ENCODE measurements at places on chromosomes 7 and 10.

DNA sequence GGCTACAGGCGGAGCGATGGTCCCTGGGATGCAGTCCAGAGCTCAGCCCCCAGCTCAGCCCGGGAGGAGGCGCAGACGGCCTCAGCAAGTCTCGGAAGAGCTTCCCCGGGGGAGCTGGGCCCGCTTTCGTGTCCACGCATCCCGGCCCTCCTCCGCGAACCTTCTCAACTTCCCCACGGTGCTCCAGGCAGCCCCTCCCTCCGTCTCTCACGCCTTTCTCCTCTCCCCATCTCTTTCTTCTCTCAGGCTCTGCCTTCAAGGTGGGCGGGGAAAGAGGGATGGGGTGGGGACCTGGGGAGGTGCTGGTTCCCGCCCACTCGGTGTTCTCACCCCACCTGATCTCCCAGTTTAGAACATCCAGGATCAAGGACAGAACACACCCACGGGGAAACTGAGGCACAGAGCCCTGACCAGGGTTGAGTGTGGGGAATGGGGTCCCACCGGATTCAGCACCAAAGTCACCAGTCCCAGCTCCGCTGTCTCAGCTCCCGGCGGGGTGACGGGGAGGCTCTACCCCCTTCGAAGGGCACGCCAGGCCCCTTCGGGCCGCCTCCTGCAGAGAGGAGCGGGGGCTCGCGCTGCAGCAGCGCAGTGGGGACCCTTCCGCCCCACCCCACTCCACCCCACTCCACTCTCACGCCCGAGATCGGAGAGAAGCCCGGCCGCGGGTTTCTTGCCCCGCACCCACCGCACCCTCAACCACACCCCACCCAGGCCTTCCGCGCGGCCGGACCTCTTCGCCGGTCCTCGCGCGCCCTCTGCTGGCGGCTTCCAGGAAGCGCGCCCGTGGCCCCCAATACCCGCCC, 18.2 kb downstream of the POLL start:
- peak; percentile 83 for DNase-seq

DNA sequence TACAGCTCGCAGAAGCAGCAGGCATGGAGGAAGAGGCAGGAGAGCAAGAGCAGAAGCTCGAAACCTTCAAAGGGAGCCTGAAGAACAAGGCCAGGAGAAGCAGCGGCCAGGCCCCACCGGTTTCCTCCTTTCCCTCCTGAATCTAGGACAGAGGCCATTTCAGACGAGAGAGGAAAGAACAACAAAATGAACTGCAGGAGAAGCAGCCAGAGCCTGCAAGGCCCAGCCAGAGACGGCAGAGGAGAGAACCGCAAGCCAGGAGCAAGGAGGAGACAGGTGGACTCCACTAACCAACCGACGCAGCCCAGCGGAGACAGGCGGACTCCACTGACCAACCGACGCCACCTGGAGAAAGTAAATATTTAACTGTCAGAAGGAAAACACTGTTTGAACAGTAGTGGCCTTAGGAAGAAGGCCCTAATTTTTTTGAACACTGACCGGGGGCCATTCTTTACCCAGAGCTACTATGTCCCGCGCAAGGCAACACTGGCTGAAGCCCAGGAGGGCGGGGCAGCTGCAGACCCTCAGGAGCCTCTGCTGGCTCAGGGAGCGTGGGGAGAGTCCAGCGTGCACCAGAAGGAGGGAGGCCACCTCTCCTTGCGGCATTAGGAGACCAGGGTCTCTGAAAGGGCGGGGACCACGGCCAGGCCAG, 559.2 kb downstream of the PTPRN2 start:
- DNase-seq, result no peak

DNA sequence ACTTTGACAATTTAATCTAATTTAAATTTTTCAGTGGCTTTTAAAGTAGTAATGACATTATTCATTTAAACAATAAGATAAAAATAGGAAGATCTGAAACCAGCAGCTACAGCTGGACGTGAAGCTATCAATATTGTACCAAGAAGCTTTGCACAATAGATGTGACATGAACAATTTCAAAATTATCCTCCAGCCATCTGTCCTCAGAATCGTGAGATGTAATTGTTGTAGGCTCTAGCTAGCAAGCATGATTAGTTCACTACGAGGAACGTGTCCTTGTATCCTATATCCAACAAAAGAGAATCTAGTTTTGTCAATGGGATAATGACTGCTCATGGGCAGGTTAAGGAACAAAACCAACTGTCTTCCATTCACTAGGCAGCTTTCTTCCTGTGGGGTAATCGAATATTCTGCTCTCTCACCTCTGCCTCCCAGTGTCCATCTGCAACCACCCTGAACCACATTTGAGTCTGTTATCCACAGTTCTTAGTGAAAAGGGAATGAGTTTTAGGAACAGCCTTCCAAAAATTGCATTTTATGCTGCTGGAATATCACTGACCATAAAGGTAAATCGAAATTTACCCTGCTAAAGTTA, 247.3 kb downstream of the PARD3 start:
- DNase-seq, result no peak

DNA sequence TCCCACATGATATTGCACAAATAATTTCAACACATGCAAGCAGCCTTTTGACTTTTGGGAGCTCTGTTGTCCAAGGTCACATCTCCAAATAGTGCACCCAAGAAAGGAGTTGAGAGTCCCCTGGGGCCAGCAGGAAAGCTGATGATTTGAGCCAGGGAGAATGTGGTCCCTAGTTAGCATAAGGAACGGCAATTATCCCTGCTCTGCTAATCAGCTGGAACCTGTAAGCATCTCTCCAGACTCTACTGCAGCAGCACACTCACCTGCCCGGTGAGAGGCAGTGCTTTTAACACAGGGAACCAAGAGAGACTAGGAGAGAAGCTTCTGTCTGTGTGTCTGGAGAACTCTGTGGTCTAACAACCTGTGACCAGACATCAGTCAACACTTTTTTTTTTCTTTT, 17.0 kb downstream of the TRPV5 start:
- no peak for DNase-seq

DNA sequence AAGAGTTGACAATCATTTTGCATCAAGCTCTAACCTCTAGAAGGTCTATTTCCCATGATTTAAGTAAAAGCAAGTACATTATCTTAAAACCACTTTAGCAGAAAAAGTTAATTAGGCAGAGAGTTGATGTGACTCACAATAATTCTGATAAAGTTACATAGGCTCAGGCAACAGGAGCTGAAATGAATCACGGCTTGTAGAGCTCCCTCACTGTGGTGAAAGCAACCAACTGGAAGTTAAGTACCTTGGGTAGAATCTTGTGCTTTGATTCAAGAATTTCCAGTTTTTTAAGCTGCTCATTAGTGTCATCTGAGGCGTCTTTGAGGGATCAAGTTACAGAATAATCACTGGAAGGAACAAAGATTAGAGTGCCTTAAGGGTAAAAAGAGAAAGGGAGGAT, 68.9 kb upstream of the NFE2L3 start:
- peak; percentile 67 for DNase-seq

DNA sequence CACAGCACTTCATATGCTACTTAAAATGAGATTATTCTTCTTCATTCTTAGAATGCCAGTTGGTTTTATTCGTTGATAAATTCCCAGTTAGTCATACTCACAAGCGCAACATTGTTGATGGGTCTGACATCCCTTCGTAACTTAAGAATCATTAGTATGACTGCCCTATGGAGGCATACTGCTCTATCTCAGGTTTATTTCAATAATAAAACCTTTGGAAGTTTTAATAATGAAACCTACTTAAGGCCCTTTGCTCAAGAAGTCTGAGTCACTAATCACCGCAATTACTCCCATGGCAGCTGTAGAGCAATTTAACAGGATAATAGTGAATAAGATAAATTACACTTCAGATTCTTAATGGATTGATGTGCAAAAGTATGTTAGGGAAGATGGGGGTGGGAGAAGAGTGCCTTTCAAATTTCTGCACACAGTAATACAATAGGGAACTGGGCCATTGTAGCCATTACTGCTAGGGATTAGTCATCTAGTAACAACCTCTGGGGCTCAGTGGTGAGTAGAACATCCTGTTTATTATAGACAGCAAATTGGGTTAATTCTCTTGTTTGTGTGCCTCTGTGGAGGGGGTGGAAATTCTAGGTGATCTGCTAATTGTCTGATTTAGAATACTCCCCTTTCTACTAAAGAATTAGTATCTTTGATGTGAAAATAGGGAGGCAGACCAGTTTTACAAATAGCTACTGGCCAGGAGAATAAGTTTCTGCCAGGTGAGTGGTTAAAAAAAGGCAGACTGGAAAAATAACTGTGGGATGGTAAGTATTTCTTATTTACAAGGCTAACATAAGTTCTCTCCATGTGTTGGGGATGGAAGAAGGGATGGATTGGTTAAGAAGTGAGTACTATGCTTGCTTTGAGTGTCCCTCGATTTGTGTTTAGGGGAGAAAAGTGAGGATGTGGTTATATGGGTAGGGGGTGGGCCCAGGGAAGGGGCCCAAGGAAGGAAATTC, 74.5 kb upstream of the VKORC1L1 start:
- DNase-seq, result no peak

GRCh38 chr10:13003759-13004158, 2.2 kb upstream of the CCDC3 start:
- no peak for DNase-seq

DNA sequence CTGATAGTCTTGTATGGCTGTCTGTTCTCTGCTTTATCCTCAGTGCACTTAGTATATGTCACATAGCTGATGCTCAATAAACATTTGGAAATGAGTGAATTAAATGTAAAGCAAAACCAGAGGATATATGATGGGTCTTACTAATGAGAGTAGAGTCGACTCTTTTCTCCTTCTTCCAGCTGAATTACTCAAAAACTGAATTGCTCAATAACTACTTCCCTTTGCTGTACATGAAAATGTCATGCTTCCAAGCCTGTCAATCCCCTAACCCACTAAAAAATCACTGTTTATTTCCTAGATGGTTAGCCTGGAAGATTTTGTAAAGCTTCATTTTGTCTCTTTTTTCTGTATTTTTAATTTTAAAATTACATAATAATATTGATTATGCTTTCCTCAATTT, 88.0 kb downstream of the OR13A1 start:
- DNase-seq, result no peak

GRCh38 chr10:121426307-121426706, 171.9 kb downstream of the FGFR2 start:
- no peak for DNase-seq

DNA sequence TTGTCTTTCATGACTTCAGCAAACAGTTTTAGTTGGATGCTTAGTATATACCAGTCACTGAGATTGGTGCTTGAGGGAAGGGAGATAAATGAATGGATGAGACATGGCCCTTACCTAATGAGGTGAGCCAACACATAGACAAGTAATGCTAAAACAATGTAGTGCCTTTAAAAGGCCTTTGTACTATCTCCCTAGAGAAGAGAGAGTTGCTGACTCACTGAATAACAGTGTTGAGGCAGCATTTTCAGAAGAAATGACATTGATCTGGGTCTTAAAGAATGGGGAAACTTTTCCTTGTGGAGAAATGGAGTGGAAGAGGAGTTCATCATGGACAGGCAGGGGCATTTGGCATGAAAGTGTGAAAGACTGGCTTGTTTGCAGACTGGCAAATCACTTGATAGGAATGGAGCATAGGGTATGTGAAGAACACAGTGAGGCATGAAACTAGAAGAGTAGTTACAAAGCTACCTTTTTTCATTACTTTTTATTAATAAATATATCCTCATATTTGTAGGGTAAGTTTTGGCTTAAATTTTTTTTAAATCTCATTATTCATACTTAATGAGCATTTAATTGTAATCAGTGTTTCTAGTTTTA, 91.2 kb downstream of the KAT6B start:
- no peak for DNase-seq

- peak; percentile 30 for DNase-seq
Measured at GRCh38 chr10:36681751-36682632, 443.4 kb upstream of the ANKRD30A start.

DNA sequence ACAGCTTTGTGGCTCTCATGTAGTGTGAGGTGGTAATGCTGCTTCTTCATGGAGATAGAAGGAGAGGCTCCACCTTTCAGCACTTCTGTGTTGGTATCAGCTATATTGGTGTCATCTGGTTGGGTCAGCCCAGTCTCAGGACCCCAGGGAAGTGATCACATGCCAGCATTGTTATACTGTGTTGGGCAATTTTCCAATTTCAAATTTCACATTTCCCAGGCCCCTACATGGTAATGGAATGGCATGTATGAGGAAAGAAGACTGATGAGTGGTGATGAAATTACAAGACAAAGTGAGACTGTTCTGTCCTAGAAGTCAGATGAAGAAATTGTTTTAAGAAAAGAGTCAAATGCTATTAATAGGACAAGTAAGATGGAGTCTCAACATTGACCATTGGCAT, 3.7 kb upstream of the AKR1C3 start:
- DNase-seq, result no peak

DNA sequence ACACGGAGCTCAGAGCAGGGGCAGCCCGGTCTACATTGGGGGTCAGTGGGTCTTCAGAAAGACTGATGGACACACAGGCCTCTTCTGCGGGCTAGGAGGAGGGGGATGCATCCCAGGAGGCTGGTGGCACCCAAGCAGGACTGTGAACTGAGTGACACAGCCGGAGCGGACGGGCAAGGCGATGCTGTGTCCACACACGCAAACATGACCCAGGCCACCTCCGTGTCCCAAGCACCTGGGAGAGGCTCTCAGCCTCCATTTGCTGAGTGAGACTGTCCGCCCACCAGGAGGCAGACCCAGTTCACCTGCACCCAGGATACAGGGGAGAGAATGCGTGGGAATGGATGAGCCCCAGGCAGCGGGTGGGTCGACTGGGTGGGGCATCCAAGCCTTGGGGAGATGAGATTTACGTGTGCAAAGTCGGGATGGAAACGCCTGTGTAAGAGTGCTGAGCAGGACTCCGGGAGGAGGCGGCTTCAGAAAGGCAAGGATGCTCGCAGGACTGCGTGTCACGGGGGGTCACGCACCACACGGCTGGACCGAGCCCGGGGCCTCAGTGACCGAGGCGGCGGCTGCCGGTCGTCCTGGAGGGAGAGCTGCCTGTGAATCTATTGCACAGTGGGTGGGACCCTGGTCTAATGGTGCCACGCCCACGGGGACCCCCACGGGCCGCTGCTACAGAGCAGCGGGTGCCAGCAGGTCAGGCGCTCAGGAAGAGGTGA, 262.8 kb downstream of the ADARB2 start:
- no peak for DNase-seq

GRCh38 chr7:36965625-36966024, 241.3 kb upstream of the AOAH start:
- DNase-seq, result no peak

DNA sequence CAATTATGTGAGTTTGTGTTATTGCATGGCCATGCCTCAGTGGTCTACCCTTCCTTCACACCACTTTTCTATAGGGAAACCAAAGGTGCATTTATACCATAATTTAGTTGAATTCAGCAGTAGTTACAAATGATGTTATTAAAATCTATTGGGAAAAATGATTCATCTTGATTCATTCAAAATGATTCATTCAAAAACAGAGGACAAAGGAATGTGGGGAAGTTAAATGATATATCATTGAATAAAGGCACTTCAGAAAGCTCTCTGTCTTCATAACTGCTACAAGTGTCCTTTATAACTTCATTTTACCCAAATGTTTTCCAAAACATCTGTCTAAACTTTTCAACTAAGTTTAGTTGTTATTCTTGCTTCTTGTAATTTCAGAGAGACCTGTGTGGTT, 722.9 kb downstream of the GRM8 start:
- DNase-seq, result no peak

GRCh38 chr10:132538790-132539421, 1.3 kb downstream of the INPP5A start:
- no peak for DNase-seq

- no peak for DNase-seq
Measured at GRCh38 chr10:97116462-97117162, 69.1 kb downstream of the SLIT1 start.
